Activated T-cell treated with anti-CD3 and anti-CD28 coated beads for 48 hours (primary cell): ENCODE measurements at places on chromosomes 2 and 18.

- DNase-seq = no peak
Measured at GRCh38 chr18:48662011-48662661, 123.3 kb downstream of the CTIF start.

GRCh38 chr2:33104052-33104623 is 157.4 kb downstream of the LTBP1 start:
- DNase-seq = no peak

GRCh38 chr2:43714164-43714563 is 37.9 kb upstream of the C1GALT1C1L start:
- DNase-seq = no peak

DNA sequence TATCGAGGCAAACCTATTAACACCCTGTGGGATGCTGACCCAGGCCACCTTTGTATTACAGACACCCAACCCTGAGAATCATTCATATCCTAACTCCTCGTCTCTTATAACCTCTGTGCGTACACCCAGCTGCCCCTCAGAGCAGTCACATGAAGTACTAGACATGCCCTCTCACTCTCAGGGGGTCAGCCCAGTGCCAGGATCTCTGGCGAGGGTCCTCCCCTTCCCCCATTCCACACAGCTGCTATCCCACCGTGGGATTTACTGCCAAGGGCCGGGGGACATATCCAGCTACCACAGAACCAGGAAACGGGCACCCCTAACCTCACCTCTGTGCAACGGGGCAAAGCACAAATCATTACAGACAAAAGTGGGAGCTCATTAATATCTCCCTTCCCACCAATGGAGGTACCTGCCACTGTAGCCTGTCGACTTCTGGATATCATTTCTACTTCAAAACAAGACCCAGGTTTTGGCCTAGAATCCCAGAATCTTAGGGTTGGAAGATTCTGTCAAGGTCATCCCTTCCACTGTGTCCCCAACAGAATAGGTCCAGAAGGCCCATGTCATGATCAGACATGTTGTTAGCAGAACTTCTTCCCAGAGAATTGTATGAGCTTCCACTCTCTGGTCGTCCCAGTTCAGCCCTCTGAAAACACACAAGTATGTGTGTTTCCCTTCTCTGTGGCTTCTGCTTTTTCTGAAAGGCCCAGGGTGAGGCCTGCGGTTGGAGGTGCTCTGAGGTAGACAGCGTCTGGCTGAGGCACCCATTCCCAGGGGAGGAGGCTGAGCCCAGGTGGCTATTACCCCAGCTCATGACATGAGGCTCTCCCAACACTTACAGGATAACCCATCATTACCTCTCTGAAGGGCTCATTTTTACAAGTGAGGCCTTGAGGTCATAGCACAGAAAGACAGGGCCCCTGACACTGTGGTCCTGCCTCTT is 1.7 kb downstream of the TMBIM1 start:
- peak; percentile 29 for DNase-seq

GRCh38 chr18:75654851-75655751 is 227.6 kb upstream of the SMIM21 start:
- DNase-seq = no peak

GRCh38 chr2:76812156-76812555 is 710.0 kb downstream of the LRRTM4 start:
- DNase-seq = no peak

DNA sequence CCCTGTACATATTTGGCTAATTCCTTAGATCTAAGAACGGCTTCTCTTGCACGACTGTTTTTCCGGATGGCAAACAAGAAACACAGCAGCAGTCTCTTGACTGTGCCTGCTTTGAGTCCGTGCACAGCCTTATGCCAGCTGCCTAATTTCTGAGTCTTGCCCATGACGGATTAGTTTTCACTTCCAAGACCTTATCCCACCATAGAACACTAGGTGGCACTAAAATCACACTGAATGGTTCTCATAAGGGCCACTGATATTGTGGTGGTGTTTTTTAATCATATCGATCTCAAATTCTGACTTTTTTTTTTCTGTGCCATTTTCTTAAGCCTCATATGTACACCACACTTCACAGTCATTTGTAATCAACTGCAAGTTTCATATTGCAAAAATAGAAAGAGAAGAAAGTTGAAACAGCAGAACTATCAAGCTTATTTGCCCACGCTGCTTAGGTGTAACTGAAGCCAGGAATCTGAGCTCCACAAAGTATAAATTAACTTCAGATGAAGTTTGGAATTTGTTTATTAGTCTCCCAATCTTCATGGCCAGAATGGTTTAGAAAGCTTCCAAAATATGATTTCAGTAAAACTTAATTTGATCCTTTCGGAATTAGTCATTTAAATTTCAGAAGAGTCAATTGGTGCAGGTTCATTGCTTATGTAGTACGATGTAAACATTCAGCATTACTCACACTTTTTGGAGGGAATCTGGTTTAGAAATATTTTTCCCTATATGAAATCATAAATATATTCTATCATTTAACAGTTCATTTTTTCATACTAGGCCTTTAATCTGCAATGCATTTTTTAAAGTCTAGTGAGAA is 45.5 kb upstream of the SCN7A start:
- no peak for DNase-seq

- DNase-seq = no peak
Measured at GRCh38 chr2:218755567-218756404, 26.2 kb upstream of the CYP27A1 start.
